Mesenteric fat pad (tissue), 1 donor: ENCODE measurements at places on chromosomes 2 and 18.
A peak's percentile ranks its signal among the peaks of the same experiment; 100 is the strongest.

DNA sequence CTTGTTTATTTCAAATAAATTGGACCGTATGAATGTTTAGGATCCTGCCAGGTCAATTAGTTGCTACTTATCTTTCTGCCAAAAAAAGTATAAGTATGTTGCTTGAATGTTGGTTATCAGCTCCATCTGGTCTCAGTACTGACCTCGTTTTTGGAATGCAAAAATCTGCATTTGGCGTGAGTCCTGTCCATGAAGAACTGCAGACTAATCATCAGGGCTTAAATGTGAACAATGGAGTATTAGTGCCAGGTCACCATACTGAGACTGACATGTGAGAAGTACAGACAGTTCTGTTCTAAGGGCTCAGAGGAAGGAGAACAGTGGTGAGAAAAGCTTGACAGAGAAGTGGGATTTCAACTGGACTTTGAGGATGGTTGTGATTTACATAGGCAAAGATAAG, 393.1 kb upstream of the SLC14A2 start:
- no peak for DNase-seq

DNA sequence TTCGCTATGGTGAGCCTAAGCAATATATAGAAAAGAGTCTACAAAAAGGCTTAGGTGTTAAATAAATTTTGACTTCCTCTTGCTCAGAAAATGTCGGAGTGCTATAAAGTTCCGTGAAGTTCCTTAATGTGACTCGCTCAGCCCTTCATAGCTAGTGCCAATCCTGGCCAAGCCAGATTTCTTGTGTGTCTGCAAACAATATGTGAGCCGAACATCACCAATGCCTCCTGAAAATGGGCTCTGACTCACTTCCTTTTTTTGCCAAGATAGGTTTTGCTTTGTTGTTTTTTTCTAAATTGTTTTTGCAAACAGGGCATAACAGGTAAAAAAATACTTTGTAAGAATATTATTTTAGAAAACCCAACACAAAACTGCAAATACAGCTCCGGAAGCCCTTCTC, 26.1 kb downstream of the CDC42EP3 start:
- DNase-seq = no peak

- no peak for DNase-seq
These were observed 61.5 kb upstream of the CYP20A1 start for GRCh38 chr2:203177361-203177760.

DNA sequence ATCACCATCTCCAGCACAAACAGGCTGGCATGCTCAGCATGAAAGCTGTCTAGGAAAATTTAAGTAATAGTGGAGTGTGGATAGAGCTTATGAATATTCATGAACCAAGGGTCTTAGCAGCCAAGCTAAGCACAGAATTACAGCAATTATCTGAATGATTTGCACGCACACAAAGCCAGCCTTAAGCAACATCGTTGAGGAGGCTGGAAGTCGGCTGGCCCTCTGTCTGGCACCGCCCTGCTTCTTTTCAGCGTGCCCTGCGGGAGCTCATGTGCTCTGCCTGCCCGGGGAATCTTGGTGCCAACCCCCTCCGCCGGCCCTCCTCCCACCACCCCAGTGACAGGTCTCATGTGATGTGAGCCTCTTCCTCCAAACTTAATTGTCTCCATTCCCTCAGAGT, 540.1 kb downstream of the CMPK2 start:
- DNase-seq = no peak

- DNase-seq = no peak
These were observed at the start of gene B4GALT6 for GRCh38 chr18:31684279-31685096. Gene B4GALT6 (minus strand): TSS chr18:31684581. CDS start chr18:31684426, 155 bp downstream.

DNA sequence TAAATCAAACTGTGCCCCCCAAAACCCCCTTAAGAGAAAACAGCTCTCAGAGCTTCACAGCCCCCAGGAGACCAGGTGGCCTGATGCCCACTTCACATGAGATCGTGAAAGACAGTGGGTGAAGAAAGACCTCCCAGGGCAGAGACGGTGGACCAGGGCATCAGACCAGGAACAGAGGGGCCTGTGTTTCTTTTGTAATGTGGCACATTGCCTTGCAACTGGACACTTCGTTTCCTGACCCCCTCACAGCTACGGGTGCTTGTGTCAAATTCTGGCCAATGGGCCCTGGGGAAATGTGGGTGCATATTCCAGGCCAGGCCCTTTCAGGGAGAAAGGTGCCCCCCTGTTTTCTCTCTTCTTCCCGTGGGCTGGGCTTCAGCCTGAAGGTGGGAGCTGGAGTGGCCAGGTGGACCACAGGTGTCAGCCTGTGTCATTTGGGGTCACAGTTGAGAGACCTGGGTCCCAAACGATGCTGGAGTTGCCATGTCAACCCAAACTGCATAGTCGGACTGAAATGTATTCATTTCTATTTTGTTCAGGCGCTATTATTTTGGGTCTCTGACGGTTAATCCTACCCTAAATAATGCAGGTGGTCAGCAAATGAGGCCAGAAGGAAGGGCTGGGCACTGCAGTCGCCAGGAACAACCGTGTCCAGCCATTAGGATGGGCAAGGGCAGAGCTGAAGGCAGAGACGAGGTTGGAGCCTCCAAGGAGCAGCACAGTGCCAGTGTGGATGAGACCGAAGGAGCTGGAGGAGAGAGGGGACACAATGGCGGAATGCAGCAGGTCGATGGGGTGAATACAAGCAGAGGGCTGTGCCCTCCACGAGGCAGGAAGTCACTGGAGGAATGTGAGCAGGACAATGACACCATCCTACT, 338.2 kb downstream of the EIPR1 start:
- peak; percentile 67 for DNase-seq

- no peak for DNase-seq
These were observed 92.7 kb downstream of the CSRNP3 start for GRCh38 chr2:165562233-165562632.

- DNase-seq = no peak
These were observed 7.1 kb upstream of the GRHL1 start for GRCh38 chr2:9944330-9944758.

- no peak for DNase-seq
These were observed 41.6 kb upstream of the ACYP2 start for GRCh38 chr2:54073796-54074195.
